Smooth muscle cell of the brain vasculature (primary cell): ENCODE measurements at places on chromosomes 4 and X.

DNA sequence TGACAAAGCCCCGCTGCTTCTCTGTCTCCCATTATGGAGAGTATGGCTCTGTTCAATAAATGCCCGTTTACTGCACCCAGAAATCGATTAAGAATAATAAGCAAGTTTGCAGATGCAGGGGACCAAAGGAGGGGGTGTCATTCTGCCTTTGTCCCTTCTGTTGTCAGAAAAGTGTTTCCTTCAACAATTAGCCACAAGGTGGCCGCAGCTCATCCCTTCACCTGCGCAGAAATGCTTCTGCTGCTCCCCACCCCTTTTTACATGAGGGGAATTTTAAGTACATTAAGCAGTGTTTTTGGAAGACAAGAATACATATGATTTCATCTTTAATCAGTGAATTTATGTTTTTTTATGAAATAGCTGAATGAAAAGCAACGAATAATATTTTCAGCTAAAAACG lies 175.6 kb upstream of the ARX start:
- DNase-seq: no peak

- no peak for DNase-seq
These were observed 15.0 kb upstream of the STARD8 start for GRCh38 chrX:68632491-68632890.

DNA sequence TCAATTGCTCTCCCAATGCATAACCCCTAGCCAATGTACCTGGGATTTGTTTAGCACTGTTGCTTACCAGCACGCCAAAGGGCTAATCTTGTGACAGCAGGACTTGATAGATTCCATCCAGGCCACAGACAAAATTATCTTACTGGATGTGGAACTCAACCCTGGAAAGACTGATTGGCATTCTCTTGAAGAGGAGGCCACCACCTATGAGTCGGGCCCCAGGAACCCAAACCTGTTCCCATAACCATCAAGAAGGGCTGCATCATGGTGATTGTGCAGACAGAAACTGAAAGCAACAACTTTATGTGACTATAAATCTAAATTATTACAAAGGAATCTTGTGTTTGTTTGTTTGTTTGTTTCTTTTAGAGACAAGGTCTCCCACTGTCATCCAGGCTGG lies 19.9 kb upstream of the TMEM255A start:
- DNase-seq: no peak

DNA sequence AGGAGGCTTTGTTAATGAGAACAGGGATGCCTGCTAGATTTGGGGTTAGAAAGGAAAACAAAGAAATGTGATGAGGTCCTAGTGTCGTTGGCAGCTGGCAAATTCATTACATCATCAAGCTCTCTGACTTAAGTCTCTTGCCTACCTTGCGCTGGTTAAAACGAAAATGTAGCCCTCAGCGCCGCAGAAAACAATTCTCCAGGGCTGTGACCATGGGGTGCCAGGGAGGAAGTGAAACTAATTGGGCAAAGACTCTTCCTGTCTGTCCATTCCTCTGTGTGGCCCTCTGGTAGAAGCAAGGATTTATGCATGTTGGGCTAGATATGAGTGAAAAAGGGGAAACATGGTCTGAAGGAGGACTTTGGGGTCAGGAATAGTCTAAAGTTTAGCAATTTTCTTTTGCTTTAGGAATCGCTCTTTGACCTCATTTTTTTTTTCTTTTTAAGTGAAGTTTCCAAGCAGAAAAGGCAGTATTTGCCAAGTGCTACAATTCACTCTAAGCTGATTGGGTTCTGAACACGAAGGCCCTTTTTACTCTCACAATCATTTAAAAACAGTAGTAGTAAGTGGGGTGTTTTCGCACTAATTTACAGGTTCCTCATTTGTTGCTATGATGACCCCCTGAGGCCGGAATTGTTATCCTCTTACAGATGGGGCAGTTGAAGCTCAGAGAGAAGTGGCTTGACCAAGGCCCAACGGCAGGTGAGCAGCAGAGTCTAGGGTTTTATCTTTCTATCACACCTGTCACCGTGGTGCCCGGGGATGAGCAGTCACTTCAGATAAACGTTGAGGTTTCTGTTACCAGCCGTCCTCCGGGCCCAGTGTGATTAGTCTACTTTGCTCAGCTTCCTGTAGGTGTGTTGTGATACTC lies 27.3 kb upstream of the CHRNA9 start:
- no peak for DNase-seq

GRCh38 chrX:118974088-118974907 lies at the start of gene LONRF3:
TSS of gene LONRF3 (plus strand) at chrX:118974618. CDS start at chrX:118974781, 163 bp downstream.
- no peak for DNase-seq

- DNase-seq: no peak
These were observed 186.7 kb downstream of the PALLD start for GRCh38 chr4:168683595-168683994.

- no peak for DNase-seq
These were observed 66.1 kb downstream of the PTTG2 start for GRCh38 chr4:38026158-38026740.

- DNase-seq: no peak
These were observed 43.0 kb upstream of the GABRA2 start for GRCh38 chr4:46432923-46433322.

DNA sequence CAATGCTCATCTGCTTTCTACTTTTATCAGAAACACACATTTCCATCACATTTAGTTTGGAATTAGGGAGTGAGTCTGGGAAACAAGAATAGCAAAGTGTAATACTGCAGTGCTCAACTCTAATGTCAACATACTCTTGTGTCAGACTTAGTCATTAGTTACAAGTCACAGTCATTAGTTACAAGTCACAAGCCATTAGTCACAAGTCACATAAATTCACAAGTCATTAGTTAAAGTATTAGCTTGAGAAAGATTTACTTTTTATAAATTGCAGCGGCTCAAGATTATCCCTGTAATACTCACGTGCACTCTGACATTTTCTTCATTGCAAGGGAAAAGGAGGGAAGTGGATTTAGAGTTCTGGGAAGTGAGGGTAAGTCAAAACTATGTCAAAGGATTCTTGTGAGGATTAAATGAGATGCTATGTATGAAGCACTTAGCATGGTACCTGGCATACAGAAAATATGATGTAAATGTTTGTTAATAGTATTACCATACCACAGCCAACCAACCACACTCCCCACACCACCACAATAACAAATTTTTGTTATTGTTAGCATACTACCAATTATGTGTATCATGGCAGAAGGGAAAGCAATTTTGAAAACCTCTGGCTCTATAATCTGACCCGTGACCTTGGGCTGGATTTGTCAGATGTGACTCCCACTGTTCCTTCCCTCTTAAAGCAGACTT lies 116.6 kb downstream of the ARHGAP24 start:
- no peak for DNase-seq

DNA sequence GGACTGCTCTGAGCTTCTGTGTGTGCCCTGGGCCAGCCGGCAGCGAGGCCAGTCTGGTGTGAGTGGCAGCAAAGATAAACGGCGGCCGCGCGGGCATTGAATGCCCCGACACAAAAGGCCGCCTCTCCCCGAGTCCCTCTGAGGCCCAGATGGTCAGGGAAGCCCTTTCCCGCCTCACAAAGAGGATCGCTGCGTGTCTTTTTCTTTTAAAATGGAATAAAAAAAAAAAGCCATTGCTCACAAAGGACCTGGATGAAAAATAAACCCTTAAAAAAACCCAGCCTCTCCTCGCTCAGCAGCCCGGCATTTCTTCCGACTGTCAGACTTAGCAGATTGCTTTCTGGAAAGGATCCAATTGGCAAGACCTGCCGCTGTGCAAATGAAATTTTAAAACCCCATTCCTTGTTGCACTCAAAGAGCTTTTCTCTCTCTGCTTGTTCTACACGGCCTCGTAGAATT lies 578.7 kb downstream of the BCOR start:
- DNase-seq: no peak

DNA sequence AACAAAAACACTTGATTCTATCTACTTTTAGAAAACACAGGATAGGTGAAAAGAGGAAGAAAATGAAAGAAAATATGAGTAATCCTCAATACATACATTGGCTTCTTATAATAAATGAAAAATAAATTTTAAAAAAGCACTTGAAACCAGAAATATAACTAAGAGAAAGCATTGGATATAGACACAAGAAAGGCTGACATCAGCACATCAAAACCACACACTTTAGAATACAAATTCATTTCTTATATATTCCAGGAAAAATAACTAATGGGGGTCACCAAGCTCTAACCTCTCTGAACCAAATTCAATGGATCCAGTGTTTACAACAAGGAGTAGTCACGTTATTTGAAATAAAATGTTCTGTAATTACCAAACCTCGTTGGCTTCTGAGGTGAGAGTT lies 133.5 kb downstream of the REELD1 start:
- no peak for DNase-seq

DNA sequence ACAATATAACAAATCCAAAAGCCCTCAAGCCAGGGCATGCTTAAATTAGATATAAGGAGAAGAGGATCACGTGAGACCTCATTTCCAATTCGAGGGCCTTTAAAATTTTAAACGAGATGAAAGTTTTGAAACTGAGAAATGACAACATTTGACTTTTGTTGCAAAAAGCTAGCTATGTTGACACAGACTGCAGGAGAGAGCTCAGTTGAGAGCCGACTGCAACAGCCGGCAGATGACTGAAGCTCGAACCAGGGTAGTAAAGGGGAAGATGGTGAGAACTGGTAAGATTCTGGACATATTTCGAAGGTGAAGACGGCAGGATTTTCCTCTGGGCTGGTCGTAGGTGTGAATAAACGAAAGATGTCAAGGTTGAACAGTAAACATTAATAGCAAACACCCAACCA lies 773 bp downstream of the PRMT9 start:
- no peak for DNase-seq

GRCh38 chr4:6591781-6592180 lies 16.8 kb downstream of the MAN2B2 start:
- no peak for DNase-seq

- no peak for DNase-seq
These were observed 6.1 kb upstream of the SMS start for GRCh38 chrX:21934414-21934813.

- DNase-seq: no peak
These were observed 1382.5 kb downstream of the C4orf33 start for GRCh38 chr4:130478406-130478805.

DNA sequence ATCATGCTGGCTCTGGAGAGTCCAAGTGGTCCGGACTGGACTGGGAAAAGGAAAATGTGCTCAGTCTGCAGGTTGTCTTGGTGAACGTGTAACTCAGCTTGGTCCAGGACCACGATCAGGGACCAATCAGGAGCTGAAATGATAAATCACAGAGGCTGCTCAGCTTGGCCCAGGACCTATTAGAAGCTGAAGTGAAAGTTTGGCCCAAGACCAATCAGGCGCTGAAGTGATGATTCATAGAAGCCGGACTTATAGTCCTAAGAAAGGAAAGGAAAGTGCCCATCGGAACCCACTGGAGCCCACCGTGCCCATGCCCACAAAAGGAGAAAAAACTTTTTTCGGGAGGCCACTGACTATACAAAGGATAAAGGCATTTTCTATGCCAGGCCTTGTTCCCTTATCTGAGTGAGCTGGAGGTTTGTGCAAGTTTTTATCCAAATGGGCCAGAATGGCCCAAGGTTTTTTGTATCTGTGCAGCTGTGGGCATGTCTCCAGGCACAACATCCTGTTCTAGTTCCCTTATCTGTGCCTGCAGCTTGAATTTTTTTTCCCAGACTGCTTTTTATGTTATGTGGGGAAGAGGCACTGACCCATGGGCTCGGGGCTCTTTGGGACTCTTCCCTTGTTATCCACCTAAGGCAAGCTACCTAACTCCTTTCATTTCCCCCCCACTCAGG lies 194.4 kb downstream of the FAM133A start:
- DNase-seq: no peak

GRCh38 chrX:136168929-136169735 lies 21.8 kb downstream of the FHL1 start:
- DNase-seq: no peak

- no peak for DNase-seq
These were observed 14.5 kb upstream of the ETNPPL start for GRCh38 chr4:108777388-108777787.

GRCh38 chrX:53438174-53438831 lies 4.1 kb upstream of the HSD17B10 start:
- no peak for DNase-seq

GRCh38 chrX:83326539-83326938 lies 181.6 kb upstream of the POU3F4 start:
- DNase-seq: no peak

DNA sequence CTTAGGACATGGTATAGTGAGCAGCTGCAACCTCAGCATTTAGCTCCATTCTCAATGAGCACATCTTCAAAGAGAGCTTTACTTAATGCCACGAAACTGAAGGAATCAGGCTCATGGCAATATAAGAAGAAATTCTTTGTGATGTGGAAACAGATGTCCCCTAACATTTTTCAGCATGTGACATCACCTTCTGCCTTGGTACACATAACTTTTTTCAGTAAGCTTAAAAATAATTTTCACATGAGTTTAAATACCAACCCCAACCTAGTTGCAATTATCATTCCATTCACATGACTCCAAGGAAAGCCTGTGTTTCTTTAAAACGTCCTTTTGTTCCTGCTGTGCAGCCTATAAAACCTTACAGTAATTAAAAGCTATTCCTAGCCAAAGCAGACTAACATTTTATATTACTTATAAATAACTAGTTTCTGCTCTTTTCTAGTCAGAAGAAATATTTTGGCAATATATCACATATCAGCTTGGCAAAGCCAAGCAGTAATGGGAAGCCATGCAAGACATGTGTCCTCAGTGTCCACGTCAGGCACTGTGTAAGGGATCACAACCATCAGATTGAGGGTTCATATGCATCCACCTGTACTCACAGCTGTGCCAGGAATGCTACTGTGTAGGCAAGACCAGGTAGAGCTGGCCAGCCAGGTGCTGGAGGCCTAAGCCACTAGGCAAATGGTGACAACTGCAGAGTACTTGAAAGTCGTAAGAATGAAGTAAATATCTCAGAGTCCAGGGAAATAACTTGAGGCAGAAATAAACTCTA lies 466.6 kb downstream of the INPP4B start:
- DNase-seq: no peak

DNA sequence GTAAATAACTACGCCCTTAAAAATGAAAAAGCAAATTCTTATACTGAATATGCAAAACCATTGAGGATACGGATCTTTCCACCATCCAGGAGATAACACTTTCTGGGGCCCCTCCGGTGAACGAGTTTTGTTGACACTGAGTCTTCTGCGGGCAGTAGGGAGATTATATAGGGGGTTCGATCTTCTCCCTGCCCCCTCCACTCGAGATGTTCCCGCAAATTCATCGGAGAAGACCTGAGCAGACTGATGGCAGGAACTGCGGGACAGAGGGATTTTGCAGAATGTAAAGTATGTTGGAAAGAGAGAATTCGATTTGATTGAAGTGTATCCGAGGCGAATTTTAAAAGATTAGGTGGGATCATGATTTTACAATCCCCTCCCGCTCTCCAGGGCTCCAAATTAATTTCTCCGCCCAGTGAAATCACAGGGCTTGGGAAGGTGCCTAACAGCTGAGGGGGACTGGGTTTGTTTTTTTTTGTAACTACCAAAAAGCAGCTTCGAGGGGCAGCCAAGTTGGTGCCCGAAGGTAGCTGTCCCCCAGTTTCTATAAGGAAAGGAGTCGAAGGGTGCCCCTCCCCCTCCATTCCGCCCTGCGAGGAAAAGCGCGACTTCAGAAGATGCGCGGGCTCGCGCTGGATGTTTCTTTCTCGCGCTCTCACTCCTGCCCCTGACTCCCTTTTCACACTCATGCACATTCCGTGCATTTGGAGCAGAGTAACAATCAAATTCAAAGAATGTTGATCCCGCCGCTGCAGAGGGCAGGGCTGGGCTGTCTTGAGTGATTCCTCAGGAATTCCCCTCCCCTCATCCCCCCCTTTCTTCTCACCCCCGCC lies 1.2 kb downstream of the TMEM255A start:
- DNase-seq: no peak

GRCh38 chr4:81549984-81550383 lies 78.3 kb upstream of the RASGEF1B start:
- DNase-seq: no peak
